ENCODE measurements at places on chromosomes 4 and X.

GRCh38 chr4:6444582-6444981, 27.8 kb downstream of the PPP2R2C start:
- no peaks in the 10 kb centered on the region for H3K27me3 ChIP-seq
- DNase-seq, result no peak
- no peaks in the 10 kb centered on the region for H3K36me3 ChIP-seq
- H3K27ac ChIP-seq, result no peak overlapping the region
- H3K4me1 ChIP-seq, result no peaks in the 10 kb centered on the region
- H3K4me3 ChIP-seq, result no peak overlapping the region

DNA sequence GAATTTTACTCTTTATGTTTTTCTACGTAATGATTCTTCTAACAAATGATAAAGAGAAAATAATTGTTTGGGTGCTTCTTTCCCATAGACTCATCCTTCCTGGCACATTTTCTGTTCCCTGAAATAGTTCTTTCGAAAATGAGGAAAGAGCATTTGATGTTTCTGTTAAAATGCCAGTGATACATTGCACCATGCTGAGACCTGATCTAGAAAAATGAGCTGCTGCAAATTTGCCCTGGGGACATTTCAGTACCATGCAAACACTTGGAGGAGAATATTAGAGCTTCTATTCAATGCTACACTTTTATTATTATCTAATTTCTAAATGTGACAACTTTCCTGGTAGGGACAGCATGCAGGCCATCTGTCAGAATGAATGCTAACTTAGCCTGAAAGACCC, 83.3 kb downstream of the C4orf33 start:
- H3K27ac ChIP-seq, result no peak overlapping the region
- no peaks in the 10 kb centered on the region for H3K4me1 ChIP-seq
- no peak overlapping the region for H3K4me3 ChIP-seq
- no peaks in the 10 kb centered on the region for H3K27me3 ChIP-seq
- no peaks in the 10 kb centered on the region for H3K36me3 ChIP-seq

- H3K27me3 ChIP-seq, result no peaks in the 10 kb centered on the region
- no peak overlapping the region for H3K4me3 ChIP-seq
- no peaks in the 10 kb centered on the region for H3K36me3 ChIP-seq
- H3K27ac ChIP-seq, result no peak overlapping the region
- H3K4me1 ChIP-seq, result no peaks in the 10 kb centered on the region
- DNase-seq, result no peak
These were observed 221.2 kb upstream of the MID1 start for GRCh38 chrX:10841579-10841978.

GRCh38 chrX:39667191-39667590, 430.6 kb downstream of the BCOR start:
- DNase-seq, result no peak
- no peaks in the 10 kb centered on the region for H3K36me3 ChIP-seq
- no peak overlapping the region for H3K27ac ChIP-seq
- no peaks in the 10 kb centered on the region for H3K4me1 ChIP-seq
- H3K4me3 ChIP-seq, result no peak overlapping the region

DNA sequence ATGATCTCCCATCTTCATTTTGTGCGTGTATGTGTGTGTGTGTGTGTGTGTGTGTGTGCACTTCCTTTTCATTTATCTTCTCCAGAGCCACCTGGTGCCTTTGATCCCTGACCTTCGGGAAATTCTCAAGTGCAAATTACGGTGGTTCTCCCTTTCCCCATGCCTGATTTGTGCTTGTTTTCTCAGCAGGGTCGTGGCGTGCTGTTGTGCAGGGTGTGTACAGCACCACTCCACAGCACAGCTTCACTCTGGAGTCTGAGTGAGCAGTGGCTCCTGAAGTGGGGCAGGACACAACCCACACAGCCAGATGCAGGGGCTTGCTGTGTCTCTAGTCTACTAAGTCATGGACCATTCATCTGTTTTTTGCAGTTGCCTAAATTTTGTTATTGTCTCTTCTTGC, 114.2 kb upstream of the TBC1D9 start:
- H3K4me3 ChIP-seq, result no peak overlapping the region
- H3K4me1 ChIP-seq, result no peaks in the 10 kb centered on the region
- H3K36me3 ChIP-seq, result no peaks in the 10 kb centered on the region
- H3K27me3 ChIP-seq, result no peaks in the 10 kb centered on the region

DNA sequence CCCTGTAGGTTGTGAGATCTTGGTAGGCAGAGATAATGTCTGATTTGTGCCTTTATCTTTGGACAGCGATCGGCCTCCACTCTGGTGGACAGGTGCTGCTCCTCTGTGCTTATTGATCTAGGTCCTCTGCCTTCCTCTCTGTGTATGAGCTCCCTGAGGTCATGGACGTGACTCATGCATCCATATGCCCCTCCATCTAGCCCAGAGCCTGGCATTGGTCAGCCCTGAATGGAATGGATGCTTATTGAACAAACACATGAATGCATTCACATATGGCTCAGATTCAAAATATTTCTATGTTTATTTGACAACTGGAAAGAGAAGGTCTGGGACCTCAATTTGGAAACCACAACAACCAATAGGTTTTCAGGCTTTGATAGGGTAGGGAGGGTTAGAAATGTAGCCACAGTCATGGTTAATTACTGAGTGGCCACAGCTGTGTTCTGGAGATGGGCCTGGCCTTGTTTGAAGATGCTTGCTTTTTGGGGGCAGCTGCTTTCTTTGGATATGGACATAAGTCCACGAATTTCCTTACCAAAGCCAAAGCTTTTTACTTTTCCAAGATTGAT, 76.2 kb downstream of the SEL1L3 start:
- no peak overlapping the region for H3K4me3 ChIP-seq
- no peaks in the 10 kb centered on the region for H3K36me3 ChIP-seq
- no peaks in the 10 kb centered on the region for H3K4me1 ChIP-seq
- no peaks in the 10 kb centered on the region for H3K27me3 ChIP-seq

DNA sequence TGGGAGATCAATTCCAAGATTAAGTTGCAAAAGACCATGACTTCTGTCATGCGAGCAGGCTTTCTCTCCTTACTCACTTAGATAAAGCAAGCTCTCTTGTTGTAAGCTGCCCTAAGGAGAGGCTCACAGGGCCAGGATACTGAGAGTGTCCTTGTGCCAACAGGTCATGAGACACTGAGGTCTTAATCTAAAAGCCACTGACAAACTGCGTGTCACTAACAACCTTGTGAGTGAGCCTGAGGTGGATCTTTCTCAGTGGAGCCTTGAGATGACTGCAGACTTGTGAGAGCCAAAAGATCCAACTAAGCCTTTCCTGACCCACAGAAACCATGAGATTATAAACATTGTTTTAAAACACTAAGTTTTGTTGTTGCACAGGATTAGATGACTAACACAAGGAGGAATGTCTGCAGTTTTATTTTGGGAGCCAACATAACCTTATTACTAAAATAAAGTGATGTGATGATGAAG, 170.5 kb downstream of the SLC39A8 start:
- no peaks in the 10 kb centered on the region for H3K36me3 ChIP-seq
- no peak for DNase-seq
- H3K4me3 ChIP-seq, result no peak overlapping the region
- no peaks in the 10 kb centered on the region for H3K27me3 ChIP-seq
- H3K4me1 ChIP-seq, result no peaks in the 10 kb centered on the region
- no peak overlapping the region for H3K27ac ChIP-seq

DNA sequence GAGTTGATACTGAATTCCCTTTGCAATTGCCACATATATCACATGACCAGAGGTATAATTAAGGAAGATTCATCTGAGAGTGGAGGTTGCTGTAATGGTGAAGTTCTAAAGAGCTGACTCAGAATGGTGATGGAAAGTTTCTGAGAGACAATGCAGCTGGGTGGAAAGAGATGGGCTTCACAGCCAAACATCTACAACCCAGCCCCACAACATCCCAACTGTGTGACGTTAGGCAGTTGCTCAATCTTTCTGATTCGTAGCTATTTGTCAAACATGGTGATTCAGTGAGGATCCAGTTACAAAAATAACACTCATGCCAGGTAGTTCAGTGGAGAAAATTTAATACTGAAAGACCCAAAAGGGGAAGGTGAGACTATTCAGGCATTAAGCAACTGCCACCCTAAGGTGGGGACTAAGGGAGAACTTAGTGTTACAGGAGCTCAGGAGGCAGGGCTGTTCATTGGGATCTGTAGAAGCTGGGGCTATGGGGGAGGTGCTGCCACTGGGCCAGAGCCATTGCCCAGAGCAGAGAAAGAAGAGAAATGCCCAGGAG, 6.9 kb upstream of the AFF1 start:
- H3K27ac ChIP-seq, result no peak overlapping the region
- H3K4me3 ChIP-seq, result no peak overlapping the region
- no peaks in the 10 kb centered on the region for H3K36me3 ChIP-seq

- H3K36me3 ChIP-seq, result no peaks in the 10 kb centered on the region
- no peak overlapping the region for H3K27ac ChIP-seq
- H3K4me1 ChIP-seq, result no peaks in the 10 kb centered on the region
These were observed 706.9 kb upstream of the TENM3 start for GRCh38 chr4:181536196-181536746.

DNA sequence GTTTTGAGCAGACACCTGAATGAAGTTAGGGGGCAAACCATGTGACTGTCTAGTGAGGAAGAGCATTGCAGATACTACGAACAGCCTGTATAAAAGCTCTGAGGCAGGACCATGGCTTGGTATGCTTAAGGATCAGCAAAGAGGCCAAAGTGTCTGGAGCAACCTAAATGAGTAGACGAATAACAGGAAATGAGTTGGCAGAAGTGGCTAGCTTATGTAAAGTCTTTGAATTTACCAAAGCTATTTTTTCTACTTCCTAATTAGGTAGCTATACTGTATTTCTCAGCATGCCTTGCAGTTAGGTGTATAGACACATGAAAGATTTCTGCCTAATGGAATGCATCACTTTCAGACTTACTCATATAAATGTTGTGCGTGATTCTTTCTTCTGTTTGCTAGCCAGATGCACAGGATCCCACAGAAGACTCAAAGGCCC, 9.3 kb upstream of the GPRIN3 start:
- H3K27me3 ChIP-seq, result no peaks in the 10 kb centered on the region
- peaks cover 24% of the 10 kb centered on the region for H3K4me1 ChIP-seq
- DNase-seq, result no peak
- no peaks in the 10 kb centered on the region for H3K36me3 ChIP-seq
- H3K27ac ChIP-seq, result peak overlapping the region; percentile 19
- H3K4me3 ChIP-seq, result no peak overlapping the region

All from naive thymus-derived CD4-positive, alpha-beta T cell (primary cell).